Activated CD8-positive, alpha-beta memory T cell treated with anti-CD3 and anti-CD28 coated beads for 24 hours (primary cell): ENCODE measurements at places on chromosomes 6 and 20.

- no peak for DNase-seq
Observed at GRCh38 chr6:149357726-149358538, 40.4 kb downstream of the TAB2 start.

- DNase-seq = no peak
Observed at GRCh38 chr20:61437280-61438206, 185.5 kb downstream of the CDH4 start.

- DNase-seq = no peak
Observed at GRCh38 chr6:141103246-141103645, 1029.5 kb upstream of the GJE1 start.

DNA sequence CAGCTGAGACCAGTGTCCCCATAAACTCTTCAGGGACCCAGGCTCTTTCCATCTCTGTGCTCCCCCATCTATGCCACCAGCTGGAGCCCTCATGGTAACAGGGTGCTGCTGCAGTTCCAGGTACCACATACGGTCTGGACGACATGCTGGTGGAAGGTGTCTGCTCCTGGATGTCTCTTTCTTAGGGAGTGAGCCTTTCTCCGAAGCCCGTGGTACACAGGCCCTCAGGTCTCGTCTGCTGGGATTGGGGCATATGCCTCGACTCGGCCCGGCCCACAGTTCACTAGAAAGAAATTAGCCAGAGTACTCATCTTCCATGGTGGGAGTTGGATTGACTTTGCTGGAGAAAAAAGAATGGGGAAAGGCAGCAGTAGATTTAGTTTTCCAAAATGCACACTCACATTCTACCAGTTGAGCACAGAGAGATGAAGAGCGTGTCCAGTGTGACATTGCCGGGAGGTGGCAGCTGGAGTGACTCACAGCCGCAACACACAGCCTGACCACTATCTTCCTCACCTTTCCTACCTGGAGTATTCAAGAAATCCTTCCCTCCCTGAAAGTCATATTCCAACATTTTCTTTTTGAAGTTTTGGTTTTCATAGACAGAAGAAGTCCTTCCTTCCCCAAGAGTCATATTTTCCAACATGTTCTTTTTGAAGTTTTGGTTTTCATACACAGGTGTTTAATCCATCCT is 18.6 kb upstream of the SPO11 start:
- DNase-seq = no peak

DNA sequence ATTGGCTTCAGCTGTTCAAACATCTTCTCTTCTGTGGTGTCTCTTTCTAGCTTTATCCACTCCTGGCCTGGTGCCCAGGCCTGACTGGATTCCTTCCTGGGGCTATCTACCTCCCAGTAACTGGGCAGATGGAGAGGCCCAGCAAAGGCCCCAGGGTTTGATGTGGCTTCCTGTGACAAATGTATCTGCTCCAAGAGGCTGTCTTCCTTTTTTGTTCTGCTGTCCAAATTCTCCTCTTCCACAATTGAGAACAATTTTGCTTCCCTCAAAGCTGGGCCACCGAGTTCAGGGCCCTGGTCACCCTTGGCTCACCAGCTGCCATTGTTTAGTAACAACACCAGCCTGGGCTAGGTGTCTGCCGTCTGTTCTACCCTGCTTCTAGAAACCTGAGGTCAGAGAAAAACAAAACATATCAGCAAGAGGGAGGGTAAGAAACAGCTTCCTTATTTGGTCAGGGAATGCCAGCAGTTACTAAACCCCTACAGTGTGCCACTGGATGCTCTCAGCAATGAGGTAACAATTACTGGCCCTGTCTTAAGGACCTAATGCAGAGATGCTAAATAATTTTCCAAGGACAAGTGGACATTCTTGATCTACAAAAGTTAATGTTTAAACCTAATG is 3.9 kb downstream of the ZFP57 start:
- no peak for DNase-seq

- no peak for DNase-seq
Observed at GRCh38 chr20:53910351-53911002, 159.9 kb downstream of the BCAS1 start.

DNA sequence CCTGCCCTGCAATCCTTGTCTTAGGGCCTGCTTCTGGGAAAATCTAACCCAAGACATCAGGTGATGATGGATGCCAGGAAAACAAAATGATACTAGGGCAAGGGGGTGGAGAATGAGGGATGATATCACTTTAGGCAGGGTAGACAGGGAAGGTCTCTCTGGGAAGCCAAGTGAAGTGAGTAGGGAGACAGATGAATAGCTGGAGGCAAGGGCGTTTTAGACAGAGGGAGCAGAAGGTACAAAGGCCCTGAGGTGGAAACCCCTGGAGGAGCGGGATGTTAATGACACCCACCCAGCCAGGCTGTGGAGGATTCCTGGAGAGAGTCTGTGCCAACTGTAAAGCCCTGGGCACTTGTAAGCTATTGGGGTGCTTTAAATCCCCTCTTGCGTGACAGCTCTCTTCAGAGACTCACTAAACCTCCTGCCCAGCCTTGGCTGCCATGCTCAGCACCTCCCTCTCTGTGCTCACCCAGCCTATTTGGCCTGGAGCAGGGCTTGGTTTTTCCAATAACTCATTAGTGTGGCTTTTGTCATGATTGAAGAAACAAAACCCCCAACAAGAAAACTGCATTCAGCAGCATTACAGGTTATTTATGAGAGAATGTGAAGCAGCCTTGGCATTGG is 12.4 kb upstream of the MDGA1 start:
- DNase-seq = no peak

DNA sequence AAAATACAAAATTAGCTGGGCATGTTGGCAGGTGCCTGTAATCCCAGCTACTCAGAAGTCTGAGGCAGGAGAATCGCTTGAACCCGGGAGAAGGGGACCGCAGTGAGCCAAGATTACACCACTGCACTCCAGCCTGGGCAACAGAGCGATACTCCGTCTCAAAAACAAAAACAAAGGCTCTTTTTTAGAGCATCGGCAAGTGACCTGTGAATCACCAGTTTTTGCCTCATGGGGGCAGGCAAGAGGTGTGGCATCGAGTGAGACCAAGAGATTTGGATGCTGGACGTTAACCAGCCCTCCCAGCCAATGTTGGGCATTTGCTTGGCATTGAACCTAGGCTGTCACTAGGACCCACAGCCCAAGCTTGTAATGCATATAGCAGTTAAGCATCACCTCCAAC is 14.6 kb upstream of the CDK5RAP1 start:
- no peak for DNase-seq

DNA sequence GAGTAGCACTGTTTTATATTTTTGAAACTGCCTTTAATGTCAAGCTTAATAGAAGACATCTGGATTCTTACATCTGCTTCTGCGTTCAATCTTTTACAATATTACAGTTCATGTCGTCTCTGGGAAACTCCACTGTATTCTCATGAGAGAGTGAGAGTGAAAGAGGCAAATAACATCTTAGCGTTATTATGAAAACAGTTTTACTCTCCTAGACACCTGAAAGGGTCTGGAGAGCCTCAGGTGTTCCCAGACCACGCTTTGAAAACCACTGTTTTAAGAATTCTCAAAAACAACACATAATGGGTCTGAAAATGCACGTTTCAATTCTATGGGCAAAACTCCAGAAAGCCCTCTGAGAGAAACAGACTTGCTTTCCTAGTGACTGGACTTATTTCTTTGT is 63.3 kb downstream of the ARHGAP18 start:
- DNase-seq = no peak

- no peak for DNase-seq
Observed at GRCh38 chr20:62826646-62827310, 9.9 kb downstream of the COL9A3 start.

DNA sequence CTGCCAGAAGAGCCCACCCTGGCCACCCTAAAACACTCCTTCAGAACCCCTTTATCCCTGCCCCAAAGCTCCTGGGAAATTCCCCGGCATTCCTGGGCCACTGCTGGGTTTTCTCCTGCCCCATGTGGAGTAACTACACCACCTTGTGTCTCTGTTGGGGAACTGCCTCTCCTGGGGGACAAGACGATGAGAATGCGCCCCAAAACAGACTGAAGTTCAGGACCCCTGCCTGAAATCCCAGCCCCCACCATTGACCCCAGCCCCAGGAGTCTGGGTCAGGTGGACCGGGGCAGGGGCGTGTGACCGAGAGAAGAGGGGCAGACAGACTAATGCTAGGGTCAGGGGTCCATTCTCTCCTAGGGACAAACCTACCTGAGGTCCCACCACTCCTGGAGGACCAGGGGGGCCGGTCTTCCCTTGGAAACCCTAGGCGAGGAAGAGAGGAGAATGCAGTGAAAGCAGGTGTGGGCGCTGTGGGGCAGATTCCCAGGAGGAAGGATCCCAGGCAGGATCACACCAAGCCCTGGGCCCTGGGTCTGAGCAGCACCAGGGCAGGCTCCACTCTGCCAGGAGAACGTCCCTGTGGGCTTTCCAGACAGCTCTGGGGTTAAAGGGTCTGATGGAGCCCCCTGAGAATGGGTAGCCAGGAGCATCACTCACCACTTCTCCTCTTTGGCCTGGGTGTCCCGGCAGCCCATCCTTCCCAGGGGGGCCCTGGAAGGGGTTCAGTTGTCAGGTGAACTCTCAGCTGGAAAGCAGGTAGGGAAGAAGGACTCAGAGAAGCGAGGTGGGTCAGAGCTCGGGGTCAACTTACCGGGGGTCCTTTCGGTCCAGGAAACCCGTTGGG is 19.4 kb downstream of the COL11A2 start:
- no peak for DNase-seq
